ENCODE measurements at places on chromosomes 6 and 20.
A peak's percentile ranks its signal among the peaks of the same experiment; 100 is the strongest.

GRCh38 chr20:3710703-3711483 lies 1.5 kb downstream of the SIGLEC1 start:
- DNase-seq: peak; percentile 66

- no peak for DNase-seq
These were observed 289.5 kb upstream of the SGK1 start for GRCh38 chr6:134607411-134607810.

DNA sequence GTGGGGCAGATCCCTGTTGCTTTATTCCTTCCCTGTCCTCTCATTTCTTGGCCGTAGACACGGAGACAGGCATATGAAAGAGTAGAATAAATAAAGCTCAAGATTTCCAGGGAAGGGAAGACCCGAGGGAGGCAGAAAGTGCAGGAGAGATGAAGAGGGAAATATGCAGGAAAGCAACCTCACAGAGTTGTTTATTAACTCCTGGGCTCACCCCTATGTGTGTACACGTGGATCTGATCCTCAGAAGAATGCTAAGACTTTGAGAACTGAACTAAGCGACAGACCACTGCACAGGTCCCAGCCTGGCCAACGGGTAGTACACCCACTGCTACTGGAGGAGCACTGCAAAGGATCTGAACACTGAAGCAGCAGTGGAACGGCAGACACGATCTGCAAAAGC lies 156.2 kb downstream of the KIF16B start:
- no peak for DNase-seq

GRCh38 chr6:34476921-34477320 lies 11.0 kb downstream of the PACSIN1 start:
- DNase-seq: no peak

DNA sequence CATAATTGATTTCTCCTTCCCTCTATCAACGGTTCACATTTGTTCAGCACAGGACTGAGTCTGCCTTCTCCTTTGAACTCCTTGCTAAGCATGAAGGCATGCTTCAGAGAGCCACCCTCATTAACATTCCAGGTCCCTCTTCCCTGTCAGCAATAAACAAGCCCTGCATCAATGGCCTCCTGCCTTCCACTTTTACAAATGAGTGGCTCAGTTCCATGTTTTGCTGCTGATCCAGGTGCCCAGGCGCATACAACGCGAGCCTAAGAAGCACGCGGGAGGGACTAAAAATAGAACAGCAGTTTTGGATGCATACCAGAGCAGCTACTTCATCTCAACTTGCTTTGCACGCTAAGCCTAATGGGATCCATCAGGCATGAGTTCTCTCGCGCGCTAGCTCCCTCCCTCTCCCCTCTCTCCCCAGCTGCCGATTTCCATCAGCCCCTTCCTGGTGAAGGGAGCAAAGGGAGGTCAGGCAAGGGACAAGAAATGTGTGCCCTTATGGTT lies 53.4 kb downstream of the TRAF3IP2 start:
- DNase-seq: no peak

GRCh38 chr6:91135406-91136103 lies 548.7 kb upstream of the MAP3K7 start:
- no peak for DNase-seq

GRCh38 chr6:27019651-27020552 lies 227.6 kb upstream of the PRSS16 start:
- peak; percentile 44 for DNase-seq

DNA sequence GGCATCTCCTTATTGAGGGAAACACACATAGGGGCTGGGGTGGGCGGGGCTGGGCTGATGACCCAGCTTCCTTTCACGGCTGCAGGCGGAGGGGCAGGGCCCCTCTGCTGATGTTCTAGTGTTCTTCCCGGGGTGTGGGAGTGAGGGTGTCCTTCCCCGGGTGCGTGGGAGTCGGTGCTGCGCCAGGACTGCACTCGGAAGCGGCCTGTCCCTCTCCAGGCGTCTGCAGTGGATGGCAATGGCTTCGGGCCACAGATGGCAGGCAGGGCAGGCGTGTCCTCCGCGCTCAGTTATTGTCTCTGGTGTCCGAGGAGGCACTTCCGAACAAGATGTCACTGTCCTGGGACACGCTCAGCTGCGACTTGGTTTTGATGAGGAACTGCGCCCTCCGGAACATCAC lies 19.2 kb downstream of the KCNG1 start:
- DNase-seq: no peak

DNA sequence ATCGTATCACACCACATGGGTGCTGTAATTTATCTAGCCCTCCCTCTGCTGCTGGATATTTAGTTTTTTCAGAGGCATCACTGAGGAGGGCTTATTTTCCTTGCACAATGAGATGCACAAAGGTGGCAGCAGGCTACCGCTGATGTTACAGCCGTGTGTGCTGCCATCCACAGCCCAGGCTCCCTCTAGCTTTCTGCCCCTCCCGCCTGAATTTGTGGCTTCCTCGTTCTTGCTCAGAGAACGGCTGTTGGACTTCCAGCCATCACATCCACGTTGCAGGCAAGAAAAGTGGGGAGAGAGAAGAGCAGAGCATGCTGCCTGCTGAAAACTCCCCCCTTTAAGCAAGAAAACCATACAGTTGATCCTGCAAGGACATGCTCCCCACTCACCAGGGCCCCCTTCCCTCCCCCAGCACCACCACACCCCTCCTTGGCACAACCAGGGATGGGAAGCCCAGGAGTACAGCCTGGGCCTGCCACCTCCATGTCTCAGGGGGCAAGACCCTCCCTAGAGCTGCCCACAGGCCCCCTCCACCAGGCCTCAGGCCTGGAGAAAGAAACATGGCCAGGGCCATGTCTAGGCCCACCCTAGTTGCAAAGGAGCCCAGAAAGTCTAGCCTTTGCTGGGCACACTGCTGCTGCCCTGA lies 102.6 kb downstream of the MRPL14 start:
- no peak for DNase-seq

DNA sequence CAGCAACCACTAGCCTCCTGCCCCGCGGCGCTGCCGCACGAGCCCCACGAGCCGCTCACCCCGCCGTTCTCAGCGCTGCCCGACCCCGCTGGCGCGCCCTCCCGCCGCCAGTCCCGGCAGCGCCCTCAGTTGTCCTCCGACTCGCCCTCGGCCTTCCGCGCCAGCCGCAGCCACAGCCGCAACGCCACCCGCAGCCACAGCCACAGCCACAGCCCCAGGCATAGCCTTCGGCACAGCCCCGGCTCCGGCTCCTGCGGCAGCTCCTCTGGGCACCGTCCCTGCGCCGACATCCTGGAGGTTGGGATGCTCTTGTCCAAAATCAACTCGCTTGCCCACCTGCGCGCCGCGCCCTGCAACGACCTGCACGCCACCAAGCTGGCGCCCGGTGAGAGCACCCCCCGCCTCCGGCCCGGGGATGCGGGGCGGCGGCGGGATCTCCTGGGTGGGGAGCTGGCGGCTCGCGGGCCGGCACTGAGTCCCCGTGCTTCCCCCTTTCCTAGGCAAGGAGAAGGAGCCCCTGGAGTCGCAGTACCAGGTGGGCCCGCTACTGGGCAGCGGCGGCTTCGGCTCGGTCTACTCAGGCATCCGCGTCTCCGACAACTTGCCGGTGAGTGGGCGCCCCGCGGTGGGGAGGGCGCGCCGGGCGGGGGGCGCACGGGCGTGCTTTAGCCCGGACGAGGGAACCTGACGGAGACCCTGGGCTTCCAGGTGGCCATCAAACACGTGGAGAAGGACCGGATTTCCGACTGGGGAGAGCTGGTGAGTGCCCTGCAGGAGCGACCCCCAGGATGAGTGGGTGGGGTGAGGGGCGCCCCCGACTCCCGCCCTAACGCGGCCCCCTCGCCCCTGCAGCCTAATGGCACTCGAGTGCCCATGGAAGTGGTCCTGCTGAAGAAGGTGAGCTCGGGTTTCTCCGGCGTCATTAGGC lies 585 bp downstream of the PIM1 start:
- no peak for DNase-seq

DNA sequence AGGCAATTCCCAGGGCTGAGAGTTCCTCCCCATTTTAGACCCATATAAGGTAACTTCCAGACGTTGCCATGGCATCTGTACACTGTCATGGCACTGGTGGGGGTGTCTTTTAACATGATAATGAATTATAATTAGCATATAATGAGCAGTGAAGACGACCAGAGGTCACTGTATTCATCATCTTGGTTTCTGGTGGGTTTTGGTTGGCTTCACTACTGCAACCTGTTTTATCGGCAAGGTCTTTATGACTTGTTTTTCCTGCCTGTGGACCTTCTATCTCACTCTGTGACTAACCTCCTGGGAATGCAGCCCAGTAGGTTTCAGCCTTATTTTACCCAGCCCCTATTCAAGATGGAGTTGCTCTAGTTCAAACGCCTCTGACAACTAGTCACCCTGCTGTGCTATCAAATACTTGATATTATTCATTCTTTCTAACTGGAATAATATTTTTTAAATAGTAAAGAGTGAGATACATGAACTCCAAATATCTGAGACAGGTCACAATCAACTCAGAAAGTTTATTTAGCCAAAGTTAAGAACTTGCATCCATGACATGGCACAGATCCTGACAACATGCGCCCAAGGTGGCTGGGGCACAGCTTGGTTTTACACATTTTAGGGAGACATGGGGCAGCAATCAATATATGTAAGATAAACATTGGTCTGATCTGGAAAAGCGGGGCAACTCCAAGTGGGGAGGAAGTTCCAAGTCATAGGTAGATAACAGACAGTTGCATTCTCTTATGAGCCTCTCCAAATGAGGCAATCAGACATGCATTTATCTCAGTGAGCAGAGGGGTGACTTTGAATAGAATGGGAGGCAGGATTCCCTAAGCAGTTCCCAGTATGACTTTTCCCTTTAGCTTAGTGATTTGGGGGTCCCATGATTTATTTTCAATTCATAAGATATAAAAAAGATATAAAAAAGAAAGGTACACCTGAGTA lies 1.2 kb upstream of the UFL1 start:
- no peak for DNase-seq

- no peak for DNase-seq
These were observed 31.9 kb upstream of the TAB2 start for GRCh38 chr6:149285626-149286025.

GRCh38 chr20:42979720-42980119 lies 210.0 kb downstream of the PTPRT start:
- no peak for DNase-seq

Data from stimulated activated CD4-positive, alpha-beta T cell treated with anti-CD3 and anti-CD28 coated beads, Interleukin-15, amount 100 ng/mL, for 48 hours (primary cell).